ENCODE measurements at places on chromosomes 1 and 21. TPM values are rescaled to one million over a fixed set of nuclear protein-coding genes. Genes with fewer than 3 reads are reported as not detected.

GRCh38 chr21:46099476-46099875, 1.6 kb downstream of the COL6A2 start:
- no peak for DNase-seq

Gene SYT6
- not detected for total RNA-seq

- DNase-seq, result no peak
Measured at GRCh38 chr1:81551946-81552345, 248.8 kb upstream of the ADGRL2 start.

Gene KHDRBS1
- total RNA-seq, result 210 TPM

Measured in CD8-positive, alpha-beta memory T cell (primary cell).